IPS DF 19.7 (cell line): ENCODE measurements at places on chromosomes 2 and 18.

DNA sequence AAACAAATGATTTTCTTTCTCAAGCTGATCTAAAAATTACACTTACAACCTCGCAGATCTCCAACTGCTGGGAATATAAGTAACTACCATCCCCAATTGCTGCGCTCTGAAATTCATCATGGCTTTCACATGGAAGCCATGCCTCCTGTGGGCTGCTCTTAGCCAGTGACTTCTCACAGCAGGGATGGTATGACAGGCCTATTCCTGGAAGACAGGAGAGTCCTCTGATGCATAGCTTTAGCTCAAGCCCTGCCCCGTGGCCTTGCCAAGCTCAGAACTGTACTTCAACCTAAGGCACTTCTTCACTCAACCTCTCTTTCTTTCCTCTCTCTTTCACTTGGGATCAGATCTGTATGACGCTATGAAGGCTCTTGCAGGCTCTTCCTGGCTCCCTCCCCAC is 12.6 kb upstream of the ELAC1 start:
- DNase-seq: no peak

DNA sequence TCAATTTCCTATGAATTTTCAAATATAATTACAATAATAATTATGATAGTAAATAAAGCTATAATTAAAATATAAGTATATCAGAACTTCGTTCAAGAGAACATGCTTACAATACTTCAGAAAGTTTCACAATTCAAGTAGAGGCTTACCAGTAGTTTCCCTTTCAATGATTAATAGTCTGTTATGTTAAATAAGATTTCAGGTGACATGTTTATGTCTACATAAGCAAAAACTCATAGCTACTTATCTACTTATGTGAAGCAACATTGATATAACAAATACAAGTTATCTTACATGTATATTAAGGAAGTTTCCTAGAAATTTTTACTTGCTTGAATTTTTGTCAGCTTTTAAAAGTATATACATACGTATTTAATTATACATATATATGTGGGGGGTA is 4.5 kb upstream of the COL3A1 start:
- no peak for DNase-seq

DNA sequence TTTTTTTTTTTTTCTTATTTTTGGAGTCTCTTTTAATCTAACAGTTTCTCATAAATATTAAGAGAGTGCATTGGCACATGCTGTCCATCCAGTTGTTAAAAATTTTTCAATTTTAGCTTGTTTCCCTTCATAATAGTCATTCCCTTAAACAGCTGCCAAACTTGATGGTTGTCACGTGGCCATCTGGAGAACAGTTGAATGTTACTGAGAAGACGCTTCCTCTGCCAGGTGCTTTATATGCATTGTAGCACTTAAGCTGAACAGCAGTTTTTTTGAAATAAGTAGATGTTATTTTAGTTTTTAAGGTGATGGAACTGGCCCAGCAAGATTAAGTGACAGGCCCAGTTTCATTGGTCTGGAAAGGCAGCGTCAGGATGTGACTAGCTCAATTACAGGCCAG is 3.3 kb downstream of the SMARCAL1 start:
- no peak for DNase-seq

GRCh38 chr18:36903215-36903928 is 74.4 kb downstream of the KIAA1328 start:
- no peak for DNase-seq

DNA sequence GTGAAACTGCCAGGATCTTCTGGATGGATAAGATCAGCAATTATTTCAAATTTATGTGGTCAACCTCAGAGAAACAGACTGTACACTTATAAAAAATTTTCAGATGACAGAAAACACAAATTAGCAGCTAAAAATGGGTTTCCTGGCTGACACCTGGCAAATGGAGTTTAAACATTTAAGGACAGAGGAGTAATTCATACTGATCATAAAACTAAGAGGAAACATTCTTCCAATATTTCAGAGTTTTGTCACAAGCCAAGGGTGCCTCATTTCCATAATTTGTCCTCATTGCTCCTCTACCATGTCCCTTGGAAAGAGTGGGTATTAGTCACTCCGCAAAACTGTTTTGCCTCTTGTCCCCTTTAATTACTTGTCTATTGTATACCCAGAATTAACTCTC is 70.2 kb downstream of the TMEFF2 start:
- DNase-seq: no peak

DNA sequence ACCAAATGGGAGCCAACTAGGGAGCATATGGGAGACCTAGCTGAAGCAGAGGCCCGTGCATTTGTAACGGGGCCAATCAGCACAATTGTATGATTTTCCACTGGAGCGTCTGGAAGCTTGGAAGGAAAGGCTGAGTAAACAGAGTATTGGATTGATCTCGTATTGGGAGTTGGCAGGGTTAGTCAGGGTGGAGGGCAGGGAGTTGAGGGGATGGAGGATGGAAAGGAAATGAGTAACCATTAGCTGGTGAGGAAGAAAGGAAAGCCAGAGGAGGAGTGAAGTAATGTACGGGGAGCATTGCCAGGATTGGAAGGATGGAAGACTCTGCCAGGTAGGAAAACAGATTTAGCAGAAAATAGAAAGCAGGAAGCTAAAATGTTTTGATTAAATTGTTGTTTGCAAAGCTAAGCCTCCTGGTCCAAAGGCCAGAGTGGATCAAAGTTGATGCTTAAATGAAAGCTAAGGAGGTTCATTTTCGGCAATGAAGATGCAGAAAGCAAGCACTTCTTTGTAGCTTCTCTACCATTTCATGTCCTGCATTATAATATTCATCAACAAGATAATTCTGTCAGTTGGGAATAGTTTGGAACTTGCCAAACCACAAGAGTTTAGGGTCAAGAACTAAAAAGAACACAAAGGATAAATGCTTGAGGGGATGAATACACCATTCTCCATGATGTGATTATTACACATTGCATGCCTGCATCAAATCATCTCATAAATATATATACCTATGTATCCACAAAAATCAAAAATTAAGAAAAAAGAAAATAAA is 75.6 kb upstream of the TTN start:
- DNase-seq: no peak

- no peak for DNase-seq
Measured at GRCh38 chr2:63301481-63301880, 250.9 kb downstream of the OTX1 start.

- no peak for DNase-seq
Measured at GRCh38 chr2:219299372-219299760, 9.8 kb downstream of the PTPRN start.

DNA sequence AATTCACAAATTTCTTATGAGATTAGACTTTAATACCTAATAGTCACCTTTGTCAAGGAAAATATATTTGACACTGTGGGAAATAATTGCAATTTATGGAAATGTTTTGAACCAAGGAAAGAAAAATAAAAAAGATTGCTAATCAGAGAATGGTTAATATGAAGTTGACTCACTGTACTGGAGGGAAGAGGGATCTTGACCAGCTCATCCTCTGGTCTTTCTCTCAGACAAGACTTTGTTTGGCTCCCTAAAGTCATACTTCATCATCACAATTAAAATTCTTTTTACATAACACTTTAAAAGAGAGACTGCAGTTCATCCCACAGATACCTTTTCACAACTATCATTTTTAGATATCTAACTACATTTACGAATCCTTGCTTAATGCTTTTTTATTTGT is 538.5 kb upstream of the ZEB2 start:
- no peak for DNase-seq

DNA sequence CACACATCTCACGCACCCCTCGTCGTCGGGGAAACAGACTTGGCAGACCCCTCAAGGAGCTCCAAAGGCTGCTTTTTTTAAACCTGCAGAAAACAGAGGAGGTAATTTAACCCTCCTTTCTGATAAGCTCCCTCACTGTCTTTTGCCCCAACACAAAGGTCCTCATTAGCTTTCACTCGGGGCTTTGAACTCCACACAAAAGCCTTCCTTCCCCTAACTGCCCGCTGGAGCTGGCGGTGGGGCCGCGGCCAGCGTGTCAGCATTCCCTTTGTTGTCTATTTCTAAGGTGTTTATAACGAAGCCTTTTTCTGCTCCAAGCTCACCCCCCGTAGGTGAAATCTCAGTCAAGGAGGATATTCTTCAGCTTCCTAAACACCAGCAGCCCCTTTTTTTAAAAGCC is 43.5 kb upstream of the ID2 start:
- DNase-seq: no peak

GRCh38 chr2:230347659-230348305 is 20.8 kb downstream of the SP140L start:
- no peak for DNase-seq

GRCh38 chr2:23487735-23488492 is 102.9 kb downstream of the KLHL29 start:
- no peak for DNase-seq

- no peak for DNase-seq
Measured at GRCh38 chr2:234157817-234158588, 107.5 kb downstream of the SPP2 start.

GRCh38 chr18:10791169-10791831 is 265.5 kb downstream of the NAPG start:
- no peak for DNase-seq

GRCh38 chr2:193963472-193964119 is 1693.4 kb upstream of the SLC39A10 start:
- no peak for DNase-seq

DNA sequence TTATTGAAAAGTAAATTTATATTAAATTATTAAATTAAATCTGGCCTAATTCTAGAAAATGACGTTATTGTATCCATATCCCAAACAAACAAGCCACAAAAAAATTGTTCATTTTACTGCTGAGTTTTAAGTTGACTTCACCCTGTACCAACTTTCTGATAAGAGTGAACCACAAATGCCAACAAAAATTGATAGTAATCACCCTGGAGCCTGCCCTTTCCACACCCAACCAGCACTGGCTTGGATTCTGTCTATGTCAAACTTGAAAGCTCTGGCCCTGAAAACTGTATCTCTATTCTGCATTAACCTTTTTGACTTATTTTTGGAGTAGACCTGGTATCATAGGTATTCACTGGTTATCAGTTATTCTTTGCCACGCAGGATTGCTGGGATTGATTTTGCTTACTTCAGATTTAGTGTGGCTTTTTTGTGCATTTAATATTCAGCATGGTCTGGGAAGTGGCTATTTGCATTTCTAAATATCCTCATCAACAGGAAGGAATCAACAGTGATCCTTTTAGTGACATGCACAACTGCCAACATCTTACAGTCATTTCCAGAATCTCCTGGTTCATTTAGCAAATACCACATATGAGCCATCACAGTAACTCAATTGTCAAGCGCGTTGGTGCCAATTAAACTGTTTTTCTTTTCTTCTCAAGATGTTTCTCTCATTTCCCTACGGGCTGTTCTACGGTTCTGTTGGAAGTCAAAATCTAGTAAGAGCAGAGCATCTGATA is 11.4 kb upstream of the SRBD1 start:
- DNase-seq: no peak

GRCh38 chr2:218986148-218986761 is 1.3 kb upstream of the FEV start:
- no peak for DNase-seq

DNA sequence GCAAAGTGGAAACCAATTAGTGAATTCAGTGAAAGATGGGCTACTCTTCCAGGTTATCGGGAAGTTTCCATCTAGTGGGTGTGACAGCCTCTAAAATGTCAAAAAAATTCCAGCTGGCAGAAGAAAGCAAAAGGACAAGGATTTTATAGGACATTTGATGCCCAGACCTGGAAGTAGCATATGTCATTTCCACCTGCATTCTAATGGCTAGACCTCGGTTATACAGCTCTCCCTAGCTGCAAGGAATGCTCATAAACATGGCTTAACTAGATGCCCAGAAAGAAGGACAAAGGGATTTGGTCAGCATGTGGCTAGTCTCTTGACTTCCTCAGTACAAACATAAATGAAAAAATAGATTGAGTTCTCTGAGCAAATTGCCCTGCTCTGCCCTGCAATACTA is 215.4 kb downstream of the NYAP2 start:
- DNase-seq: no peak

DNA sequence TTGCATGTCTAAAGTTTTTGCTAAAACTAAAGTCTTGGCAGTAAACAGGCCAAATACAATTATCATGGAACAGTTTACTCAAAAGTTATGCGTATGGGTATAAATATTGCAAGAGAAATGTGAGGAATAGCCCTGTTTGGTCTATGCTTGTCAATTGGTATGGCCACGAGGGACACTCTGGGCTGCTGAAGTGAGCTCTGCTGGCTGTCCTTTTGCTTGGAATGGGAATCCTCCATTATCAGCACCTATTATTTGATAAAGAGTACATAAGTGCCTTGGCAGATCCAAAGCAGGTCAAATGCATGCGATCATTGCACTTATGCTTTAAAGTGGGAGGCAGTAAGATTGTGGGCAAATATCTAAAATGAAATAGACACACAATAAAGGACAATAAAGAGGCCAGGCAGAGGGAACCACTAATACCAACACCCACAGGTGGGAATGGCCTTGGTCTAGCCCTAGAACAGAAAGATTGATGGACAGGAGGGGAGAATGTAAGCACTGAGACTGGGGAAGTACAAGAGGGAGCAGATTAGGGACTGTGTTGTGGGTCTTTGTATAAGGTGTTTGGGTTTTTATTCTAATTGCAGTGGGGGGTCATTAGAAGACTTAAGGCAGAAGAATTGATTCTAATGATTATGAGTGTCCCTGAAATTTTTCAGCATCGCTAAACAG is 60.0 kb upstream of the NOSTRIN start:
- DNase-seq: no peak
